ENCODE measurements at places on chromosomes 16 and 17.

DNA sequence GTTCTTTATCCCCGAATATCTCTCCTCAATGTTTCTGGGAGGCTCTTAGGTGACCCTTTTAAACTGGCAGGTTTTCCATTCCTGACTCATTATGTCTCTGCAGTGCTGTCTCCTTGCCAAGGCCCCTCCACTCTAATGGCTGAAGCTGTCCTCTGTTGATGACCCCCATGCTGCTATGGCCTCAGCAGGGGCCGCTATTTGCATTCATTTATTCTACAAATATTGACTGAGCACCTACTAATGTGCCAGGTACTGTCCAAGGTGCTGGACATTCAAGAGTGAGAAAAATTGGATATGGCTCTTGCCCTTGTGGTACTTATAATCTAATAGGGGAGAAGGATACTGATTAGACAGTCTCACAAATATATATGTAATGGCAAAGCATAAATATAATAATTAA, 55.4 kb downstream of the GP2 start:
- DNase-seq = no peak

DNA sequence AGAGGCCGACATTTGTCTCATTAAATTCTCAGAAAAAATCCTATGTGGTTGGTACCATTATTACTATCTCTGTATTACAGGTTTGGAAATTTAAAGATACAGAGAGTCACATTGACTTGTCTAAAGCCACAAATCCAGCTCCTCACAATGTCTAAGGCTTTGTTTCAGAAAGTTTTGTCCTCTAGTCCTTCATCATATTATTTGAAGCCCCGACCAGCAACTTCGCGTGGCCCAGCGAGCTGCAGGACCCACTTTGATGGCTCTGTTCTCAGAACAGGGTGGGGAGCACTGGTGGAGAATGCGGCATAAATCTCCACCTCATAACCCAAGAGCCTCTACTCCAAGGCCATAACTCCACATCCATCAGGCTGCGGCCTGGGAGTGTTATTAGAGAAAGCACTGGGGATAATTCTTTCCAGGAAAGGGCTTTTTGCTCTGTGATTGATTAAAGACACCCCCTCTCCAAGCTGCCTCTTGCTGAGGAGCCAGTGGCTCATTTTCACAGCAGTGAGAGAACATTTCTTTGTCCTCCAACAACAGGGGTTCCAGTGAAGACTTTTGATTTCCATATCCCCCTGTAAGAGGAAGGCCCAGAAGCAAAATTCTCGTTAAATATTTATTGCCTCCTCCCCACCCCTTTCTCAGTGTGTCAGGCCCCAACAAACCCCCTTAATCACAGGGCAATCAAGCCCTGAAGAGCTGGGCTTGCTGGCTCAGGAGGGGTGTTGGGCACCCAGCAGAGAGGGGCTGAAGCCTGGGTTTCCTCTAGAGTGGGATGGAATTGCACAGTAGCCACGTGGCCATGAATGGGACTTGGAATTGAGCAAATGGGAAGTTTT, 113.7 kb upstream of the CDH11 start:
- no peak for DNase-seq

DNA sequence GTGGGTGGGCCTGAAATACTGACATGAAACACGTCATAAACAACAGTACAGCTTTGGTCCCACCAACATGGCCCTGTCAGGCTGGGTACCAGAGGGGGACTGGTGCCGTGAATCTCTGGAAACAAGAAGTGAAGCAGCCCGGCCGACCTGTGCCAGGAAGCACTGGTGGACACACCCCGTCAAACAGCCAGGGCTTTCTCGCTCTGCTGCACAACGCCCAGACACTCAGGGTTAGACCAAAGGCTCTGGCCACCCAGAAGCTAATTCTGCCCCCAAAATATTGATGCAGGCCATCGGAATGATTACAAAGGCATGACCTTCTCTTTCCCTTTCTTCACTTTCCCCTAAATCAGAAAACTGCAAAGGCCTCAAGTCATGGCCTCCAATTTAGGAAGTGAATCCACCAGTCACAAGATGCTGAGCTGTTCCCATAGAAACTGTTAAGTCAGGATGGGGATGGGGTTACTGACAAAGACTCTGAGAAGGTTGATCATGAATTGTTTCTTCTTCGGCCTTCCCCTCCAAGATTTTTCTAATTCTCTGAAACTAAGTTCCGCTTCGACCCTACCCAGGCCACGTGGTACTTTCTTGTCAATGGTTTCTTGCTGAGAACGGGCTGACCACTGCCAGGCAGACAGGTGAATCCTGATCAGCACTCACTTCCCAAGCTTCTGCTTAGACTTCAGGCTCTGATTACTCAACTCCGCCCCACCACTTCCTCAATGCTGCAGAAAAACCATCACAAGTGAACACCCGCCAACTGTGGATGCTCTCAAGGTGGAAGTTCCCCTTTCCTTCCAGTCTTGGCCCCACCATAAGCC, 6.7 kb downstream of the PITPNA start:
- DNase-seq = no peak

DNA sequence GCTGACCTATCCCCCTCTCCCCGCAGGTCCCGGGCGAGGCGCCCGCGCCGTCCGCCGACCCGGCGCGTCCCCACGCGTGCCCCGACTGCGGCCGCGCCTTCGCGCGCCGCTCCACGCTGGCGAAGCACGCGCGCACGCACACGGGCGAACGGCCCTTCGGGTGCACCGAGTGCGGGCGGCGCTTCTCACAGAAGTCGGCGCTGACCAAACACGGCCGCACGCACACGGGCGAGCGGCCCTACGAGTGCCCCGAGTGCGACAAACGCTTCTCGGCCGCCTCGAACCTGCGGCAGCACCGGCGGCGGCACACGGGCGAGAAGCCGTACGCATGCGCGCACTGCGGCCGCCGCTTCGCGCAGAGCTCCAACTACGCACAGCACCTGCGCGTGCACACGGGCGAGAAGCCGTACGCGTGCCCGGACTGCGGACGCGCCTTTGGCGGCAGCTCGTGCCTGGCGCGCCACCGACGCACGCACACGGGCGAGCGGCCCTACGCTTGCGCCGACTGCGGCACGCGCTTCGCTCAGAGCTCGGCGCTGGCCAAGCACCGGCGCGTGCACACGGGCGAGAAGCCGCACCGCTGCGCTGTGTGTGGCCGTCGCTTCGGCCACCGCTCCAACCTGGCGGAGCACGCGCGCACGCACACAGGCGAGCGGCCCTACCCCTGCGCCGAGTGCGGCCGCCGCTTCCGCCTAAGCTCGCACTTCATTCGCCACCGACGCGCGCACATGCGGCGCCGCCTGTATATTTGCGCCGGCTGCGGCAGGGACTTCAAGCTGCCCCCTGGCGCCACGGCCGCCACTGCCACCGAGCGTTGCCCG, 10.3 kb downstream of the ZNF771 start:
- DNase-seq = peak; percentile 85

DNA sequence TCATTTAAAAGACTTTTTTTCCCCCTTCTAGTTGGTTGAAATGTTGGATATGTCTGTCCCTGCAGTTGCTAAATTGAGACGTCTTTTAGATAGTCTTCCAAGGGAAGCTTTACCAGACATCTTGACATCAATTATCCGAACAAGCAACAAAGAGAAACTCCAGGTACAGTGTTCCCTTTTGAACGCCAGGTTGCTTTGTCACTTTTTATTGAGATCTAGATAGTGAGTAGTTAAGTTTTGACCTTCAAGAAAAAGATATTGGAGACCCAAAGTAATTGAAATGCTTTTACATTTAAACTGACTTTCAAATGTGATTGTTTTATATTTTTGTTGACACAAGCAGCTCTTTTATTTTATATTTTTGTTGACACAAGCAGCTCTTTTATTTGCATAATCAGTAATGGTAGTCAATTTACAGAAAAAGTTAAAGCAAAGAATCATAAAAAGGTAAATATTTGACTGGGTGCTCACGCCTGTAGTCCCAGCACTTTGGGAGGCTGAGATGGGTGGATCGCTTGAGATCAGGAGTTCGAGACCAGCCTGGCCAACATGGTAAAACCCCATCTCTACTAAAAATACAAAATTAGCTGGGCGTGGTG, 9.3 kb upstream of the ABCC11 start:
- no peak for DNase-seq

GRCh38 chr16:57870753-57871454, 68.6 kb upstream of the KIFC3 start:
- DNase-seq = no peak

- no peak for DNase-seq
Measured at GRCh38 chr16:27118526-27118925, 51.8 kb downstream of the C16orf82 start.

GRCh38 chr16:75064403-75065148, 52.0 kb downstream of the LDHD start:
- DNase-seq = peak; percentile 11

Measured in activated T-cell treated with anti-CD3 and anti-CD28 coated beads for 24 hours (primary cell).